ENCODE measurements at places on chromosomes 2 and 18.
A peak's percentile ranks its signal among the peaks of the same experiment; 100 is the strongest.

GRCh38 chr2:54486766-54487165 lies 30.6 kb downstream of the SPTBN1 start:
- no peak for DNase-seq

DNA sequence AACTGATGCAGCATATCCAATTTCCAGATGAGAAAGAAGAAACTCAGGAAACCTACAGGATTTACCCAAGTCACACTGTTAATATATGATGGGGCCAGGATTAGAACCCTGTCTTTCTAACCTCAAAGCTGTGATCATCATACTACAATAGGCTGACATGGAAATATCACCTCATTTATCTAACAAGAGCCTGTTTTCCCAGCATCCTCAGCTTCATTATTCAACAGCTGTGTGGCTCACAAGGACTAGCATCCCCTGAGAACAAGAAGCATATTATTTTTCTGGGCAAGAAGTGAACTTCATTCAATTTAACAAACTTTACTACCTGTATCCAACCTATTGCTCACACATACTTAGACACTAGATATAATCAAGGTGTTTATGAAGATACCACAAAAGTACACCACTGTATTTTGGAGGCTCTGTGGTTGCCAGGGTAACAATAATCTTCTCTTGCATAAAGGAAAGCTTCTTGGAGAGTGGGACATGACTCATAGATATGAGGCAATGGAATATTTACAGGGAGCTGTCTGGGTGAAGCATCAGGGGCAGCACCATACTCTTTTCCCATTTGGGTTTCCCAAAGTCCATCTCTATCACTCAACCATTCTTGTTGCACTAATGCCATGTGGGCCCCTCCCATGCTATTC lies 218.2 kb downstream of the RAD51AP2 start:
- no peak for DNase-seq

DNA sequence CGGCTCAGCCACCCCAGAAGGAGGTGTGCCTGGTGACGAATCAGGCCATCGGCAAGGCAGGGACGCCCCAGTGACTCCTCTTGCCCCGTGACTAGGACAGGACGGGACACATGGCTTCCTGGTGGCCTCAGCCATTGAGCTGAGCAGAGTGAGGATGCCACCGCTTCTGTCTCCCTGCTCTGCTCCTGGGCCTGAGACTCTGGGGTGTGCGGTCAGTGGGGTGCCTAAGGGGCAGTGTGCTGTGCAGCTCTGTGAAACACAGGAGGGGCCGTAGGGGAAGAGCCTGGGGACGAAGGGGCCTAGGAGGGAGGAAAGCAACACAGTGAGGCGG lies 24.3 kb downstream of the IGFBP5 start:
- no peak for DNase-seq

GRCh38 chr2:68992341-68992740 lies 17.9 kb downstream of the GKN1 start:
- no peak for DNase-seq

GRCh38 chr2:23803264-23803964 lies 123.5 kb downstream of the ATAD2B start:
- no peak for DNase-seq

DNA sequence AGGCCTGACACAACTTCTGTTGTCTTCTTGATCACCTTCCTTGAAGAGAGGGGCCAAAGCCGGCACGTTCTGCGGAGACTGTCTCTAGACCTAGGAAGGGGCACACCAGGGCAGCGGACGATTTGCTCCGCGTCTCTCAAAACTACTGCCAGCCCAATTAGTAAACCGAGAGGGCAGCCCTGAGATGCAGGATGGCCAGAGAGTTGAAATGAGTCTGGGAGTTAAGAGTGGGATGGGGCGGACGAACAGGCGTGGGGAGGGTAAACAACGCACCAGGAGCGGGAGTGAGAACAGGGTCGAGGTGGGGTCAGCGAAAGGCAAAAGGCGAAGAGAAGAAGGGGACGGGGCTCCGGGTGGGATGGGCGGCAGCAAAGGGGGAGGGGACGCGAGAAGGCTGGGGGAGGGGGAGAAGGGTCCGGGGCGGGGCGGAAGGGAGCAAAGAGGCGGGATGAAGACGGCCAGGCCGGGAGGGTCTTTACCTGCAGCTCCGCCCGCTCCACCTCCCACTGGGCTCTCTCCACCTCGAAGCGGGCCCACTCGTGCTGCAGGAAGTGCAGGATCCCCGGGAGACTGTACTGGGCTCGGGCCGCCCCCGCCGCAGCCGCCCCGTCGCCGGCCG lies 476 bp downstream of the STRN start:
- peak; percentile 67 for DNase-seq

GRCh38 chr18:45212181-45213039 lies 402.9 kb upstream of the SLC14A2 start:
- DNase-seq = peak; percentile 78

- DNase-seq = no peak
Observed at GRCh38 chr2:181235683-181236459, 221.3 kb upstream of the ITGA4 start.

- no peak for DNase-seq
Observed at GRCh38 chr18:71443706-71444480, 1100.2 kb downstream of the CBLN2 start.

DNA sequence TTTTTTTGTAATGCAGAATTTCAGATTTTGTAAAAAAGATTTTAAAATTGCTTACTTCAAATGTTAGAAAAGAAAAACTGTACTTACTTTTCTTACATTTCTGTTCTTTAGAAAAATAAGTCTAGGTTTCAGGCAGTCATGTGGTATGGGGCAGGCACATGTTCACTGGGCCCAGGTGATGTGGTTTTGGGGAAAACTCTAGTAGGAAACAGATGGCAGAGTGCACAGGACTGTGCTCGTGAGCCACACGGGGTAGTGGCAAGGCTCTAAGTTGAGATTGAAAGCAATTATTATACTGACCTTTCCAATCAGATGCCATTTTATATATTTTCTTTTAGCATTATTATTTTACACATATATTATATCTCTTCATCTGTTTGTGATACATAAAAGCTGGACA lies 1036.9 kb upstream of the TMEFF2 start:
- no peak for DNase-seq

GRCh38 chr2:104290566-104290891 lies 563.4 kb upstream of the POU3F3 start:
- DNase-seq = no peak

DNA sequence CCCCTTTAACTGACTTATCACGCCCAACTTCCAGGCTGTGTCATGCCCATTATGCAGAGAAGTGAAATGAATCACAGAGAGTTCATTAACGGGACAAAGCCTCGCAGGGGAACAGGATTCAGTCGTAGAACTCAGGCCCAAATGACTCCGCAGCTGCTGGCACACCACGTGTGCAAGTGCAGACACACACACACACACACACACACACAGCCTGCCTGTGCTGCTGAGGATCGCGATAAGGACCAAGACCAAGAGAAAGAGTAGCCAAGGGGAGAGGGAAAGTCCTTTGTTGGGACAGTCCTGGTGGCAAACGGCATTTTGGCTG lies 90.0 kb upstream of the TAF1B start:
- DNase-seq = no peak

DNA sequence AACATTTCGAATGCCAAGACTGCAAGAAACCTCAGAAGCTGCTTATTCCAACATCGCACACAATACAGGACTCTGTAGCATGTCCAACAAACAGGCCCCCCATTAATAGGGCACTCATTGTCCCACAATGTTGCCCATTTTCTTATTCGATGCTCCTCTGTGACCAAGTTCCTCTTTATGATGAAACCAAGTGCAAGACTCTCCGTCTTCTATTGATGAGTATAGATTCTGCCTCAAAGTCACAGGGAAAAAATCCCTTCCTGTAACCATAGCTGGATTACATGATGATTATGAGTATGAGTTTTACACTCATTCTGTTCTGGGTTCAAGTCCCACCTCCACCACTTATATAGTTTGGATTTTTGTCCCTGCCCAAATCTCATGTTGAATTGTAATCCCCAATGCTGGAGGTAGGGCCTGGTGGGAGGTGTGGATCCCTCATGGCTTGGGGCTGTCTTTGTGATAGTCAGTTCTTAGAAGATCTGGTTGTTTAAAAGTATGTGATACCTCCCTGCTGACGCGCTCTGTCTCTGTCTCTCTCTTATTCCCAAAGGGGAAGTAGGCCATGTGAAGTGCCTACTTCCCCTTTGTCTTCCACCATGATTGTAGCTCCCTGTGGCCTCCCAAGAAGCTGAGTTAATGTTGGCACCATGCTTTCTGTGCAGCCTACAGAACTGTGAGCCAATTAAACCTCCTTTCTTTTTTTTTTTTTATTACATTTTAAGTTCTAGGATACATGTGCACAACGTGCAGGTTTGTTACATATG lies 148.7 kb downstream of the OSR1 start:
- DNase-seq = no peak

GRCh38 chr18:46794607-46795006 lies 37.8 kb upstream of the ST8SIA5 start:
- DNase-seq = no peak

GRCh38 chr2:58429014-58429875 lies 188.1 kb upstream of the FANCL start:
- no peak for DNase-seq

DNA sequence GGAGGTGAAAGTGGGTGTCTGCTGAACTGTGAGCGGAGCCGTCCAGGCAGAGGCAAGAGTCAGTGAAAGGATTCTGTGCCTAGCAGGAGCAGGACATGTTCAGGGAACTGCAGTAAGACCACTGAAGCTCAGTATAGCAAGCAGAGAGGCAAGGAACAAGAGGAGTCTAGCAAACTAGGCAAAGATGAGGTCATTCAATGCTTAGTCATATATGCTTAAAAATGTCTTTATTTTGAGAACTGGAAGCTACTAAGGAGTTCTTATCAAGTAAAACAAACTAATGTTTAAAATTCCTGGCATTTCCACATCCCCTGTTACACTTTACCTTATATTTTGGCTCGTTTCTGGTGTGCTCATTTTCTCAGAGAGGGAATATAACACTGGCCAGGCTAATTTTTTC lies 913.4 kb downstream of the CBLN2 start:
- no peak for DNase-seq

DNA sequence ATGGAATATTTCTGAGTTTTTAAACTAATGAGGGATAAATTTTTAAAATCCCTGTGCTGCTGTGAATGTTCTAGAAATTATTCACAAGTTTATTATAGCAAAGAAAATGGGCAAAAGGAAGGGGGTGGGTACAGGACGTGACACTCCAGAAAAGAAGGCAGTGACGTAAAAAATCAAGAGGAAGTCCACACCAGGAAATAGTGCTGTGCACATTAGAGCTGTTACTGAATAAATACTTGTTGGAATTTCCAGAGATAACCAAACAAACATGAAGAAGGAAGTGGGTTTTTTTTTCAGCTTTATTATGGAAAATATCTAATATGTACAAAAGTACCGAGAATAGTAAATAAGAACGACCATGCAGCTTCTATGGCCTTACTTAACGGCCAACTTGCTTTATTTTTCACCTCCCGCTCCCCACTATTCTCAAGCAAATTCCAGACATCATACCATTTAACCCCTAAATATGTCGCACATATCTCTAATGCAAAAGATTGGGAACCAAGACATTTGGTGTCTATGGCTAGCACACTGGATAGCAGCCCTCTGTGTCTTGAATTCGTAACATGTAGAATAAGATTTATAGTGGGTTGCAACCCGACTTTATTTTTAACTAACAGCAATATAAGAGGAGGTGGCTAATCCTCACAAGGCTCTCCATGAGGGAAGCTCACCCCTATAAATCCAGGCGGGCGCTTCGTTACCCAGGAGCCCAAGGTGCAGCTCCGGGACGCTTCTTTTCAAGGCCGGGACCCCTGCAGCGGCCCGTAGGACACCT lies 580 bp upstream of the NDUFV2 start:
- DNase-seq = peak; percentile 59

DNA sequence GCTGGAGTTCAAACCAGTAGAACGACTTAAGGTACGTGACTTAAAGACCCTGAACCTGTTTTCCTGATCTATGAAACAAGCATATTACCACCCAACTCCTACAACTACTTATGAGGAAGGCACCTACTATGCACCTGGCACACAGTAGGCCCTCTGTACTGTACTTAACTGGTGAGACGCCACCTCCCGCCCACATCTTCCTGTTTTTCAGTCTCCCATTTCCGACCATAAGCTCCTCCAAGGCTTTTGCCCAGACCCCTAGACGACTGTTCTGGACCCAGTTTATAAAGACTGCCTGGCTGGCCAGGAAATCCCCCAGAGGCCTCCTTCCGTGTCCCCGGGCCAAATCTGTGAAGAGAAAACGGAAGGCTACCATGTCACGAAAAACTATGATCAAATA lies 1.5 kb downstream of the GALNT14 start:
- no peak for DNase-seq

- no peak for DNase-seq
Observed at GRCh38 chr2:113818382-113818951, 62.0 kb upstream of the SLC35F5 start.

DNA sequence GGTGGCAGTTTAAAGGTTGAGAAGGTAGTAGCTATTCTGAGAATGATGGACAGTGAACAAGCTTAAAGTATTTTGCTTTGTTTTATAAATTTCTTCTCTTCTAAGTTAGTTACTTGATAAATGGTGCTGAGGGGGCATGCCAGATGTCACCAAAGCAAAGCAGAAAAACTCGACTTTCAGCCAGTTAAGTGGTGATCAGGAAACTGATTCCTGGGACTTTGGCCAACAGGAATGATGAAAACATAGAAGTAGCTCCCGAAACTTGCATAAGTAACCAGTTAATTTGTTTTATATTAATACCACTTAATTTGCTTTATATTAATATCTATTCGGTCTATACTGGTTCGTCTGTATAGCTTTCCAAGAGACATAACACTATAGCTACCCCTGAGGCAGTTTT lies 82.6 kb downstream of the FANCL start:
- no peak for DNase-seq
